Ascending aorta (tissue), 2 donors: ENCODE measurements at places on chromosomes 3 and 15. TPM values are rescaled to one million over a fixed set of nuclear protein-coding genes. Genes with fewer than 3 reads are reported as not detected.

ADAMTS7 gene
- total RNA-seq: 33.3 TPM

CCR3 gene
- not detected for total RNA-seq

DNA sequence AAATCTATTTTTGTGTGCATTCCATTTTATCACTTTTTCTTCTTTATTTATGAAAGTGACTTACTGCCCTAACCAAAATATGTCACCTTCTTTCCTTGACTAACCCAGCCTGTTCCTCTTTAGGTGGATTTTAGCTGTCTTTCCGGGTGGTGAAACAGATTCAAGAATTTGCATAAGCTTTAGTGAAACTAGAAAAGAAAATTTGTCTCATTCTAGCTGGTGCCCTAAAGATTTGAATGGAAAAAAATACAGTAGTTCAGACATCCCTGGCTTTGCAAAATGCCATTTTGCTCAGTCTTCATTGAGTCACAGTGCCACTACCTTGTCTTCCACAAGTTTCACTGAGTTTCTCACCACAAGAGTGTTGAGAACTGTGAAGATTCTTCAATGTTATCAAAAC lies 28.2 kb upstream of the CCDC50 start:
- no peak overlapping the region for H3K4me3 ChIP-seq
- H3K36me3 ChIP-seq: no peaks in the 10 kb centered on the region
- H3K27ac ChIP-seq: no peak overlapping the region
- H3K27me3 ChIP-seq: no peaks in the 10 kb centered on the region

SNRK gene
- 44.3 TPM for total RNA-seq

DNA sequence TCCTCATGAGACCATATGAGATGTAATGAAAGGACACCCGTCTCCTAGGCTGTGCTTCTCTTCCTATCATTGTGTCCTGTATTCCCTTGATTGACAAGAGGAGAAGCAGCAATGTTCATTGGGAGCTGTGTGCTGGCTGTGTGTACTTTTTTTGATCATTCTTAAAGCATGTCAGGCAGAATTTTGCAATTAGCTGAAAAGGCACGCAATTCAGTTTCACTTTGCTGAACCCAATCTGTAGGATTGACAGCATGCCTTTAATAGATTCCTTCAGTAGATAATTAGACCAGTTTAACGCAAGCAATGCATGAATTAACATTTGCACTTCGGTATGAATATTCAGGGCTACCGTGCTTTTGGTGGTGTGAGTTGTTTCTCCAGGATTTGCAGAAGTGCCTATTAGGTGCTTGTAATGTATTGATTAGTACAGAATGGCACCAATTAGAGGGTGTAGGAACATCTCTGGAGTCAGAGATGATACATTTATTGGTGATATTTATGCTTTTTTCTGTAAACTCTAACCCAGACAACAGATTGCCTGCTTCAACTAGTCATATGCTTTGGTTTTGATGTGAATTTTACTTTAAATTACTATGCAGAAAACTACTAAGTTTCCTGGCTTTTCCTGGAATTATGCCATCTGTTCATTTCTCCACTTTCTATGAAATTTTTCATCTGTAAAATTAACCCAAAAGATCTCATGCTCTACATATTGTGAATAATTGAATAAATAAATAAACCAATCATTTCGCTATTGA lies 114.3 kb downstream of the NSUN3 start:
- H3K27me3 ChIP-seq: no peaks in the 10 kb centered on the region
- H3K27ac ChIP-seq: no peak overlapping the region
- H3K4me3 ChIP-seq: no peak overlapping the region
- no peaks in the 10 kb centered on the region for H3K36me3 ChIP-seq
- no peak for DNase-seq

DNA sequence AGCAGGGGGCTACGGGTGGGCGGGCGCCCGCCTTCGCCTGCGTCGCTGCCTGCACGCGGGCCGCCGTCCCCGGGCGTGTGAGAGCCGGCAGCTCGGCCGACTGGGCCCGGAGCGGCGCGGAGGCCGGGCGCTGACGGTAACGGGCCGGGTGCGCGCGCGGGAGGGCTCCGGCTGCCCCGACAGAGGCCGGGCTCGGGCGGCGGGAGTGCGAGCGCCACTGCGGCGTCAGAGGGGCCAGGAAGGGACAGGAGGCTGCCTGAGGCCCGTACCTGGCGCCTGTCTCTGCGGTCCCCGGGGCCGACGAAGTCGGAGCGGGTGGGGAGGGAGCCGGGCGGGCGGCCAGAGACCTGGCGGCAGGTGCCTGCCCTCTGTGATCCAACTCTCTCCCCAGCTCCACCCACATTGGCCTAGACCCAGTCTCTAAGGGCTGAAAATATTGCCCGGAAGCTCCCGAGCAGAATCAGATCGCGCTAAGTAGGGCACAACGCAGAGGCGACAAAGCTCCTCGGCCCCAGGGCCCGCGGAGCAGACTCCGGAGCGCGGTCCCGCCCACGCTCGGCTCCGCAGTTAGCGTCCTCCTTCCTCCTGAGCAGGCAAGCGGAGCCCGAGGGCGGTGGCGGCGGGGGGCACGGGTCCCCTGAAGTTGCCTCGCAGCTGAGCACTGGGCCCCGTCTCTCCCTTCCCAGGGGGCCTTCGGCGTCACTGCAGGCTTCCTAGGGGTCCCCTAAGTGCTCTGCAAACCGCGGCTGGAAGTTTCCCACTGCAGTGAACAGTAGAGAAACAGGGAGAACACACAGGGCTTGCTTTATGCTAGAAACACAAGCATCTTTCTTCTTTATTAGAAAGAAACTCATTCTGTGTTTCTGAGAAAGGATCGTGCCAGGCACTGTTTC lies at the start of gene MAN2A2:
Gene MAN2A2 (plus strand): TSS at position 463 of the 893 bp plus-strand sequence. CDS start 906 bp downstream, outside the sequence.
- peaks cover 30% of the 10 kb centered on the region for H3K36me3 ChIP-seq
- H3K27ac ChIP-seq: peak within 1 kb of the TSS; percentile 96
- H3K4me1 ChIP-seq: peaks cover 12% of the 10 kb centered on the region
- DNase-seq: peak; percentile 81

DNA sequence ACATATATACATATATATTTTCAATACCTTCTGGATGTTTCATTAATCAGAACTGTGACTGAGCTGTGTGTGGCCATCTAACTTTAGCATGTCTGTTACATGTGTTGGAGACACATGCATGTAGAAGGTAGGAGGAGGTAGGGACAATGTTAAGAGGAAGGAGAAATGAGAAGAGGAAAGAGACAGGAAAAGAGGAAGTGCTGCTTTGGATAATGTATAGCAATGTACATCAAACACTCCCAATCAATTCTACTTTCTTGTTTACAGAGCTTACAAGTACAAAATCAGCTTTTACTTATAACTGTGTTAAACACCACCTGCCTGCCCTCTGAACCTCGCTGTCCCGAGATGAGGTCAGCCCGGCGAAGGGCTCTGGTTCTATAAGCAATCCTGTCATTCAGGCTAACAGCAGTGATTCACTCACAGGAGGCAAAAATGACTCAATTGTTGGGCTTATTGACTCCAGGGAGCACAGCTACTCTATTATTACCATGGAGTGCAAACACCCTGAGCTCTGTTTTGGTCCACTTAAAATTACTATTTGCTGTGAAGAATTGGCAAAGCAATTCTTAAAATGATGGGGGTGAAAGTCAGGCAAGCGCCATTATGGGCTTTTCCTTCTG lies 188.9 kb downstream of the MEIS2 start:
- H3K4me1 ChIP-seq: no peaks in the 10 kb centered on the region
- H3K4me3 ChIP-seq: no peak overlapping the region
- no peak overlapping the region for H3K27ac ChIP-seq
- no peaks in the 10 kb centered on the region for H3K27me3 ChIP-seq
- no peak for DNase-seq

GRCh38 chr15:66178531-66178910 lies 75.0 kb downstream of the MEGF11 start:
- H3K36me3 ChIP-seq: no peaks in the 10 kb centered on the region
- no peak for DNase-seq
- no peak overlapping the region for H3K27ac ChIP-seq

DNA sequence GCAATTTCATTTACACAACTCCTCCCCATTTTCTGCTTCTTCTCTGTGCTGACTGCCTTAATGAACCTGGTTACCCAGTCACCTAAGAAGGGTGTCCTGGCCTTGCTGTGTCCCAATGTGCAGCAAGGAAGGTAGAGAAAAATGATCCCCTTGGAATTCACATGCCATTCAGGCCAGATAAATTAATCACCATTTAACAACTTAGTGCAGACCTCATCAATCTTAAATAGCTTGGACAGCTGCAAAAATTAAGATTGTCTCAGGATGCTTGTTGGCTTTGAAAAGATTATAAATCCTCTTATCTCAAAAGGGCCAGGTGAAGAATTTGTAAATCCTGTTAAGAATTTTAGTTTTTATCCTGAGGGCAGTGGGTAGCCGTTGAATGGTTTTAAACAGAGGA lies 9.7 kb upstream of the CDV3 start:
- H3K27ac ChIP-seq: no peak overlapping the region
- H3K36me3 ChIP-seq: no peaks in the 10 kb centered on the region
- no peaks in the 10 kb centered on the region for H3K27me3 ChIP-seq
- no peaks in the 10 kb centered on the region for H3K4me1 ChIP-seq
- H3K4me3 ChIP-seq: no peak overlapping the region
- DNase-seq: no peak

GRCh38 chr15:91664224-91664836 lies 189.2 kb upstream of the SLCO3A1 start:
- no peaks in the 10 kb centered on the region for H3K27me3 ChIP-seq
- no peak for DNase-seq
- H3K27ac ChIP-seq: no peak overlapping the region
- no peaks in the 10 kb centered on the region for H3K4me1 ChIP-seq

DNA sequence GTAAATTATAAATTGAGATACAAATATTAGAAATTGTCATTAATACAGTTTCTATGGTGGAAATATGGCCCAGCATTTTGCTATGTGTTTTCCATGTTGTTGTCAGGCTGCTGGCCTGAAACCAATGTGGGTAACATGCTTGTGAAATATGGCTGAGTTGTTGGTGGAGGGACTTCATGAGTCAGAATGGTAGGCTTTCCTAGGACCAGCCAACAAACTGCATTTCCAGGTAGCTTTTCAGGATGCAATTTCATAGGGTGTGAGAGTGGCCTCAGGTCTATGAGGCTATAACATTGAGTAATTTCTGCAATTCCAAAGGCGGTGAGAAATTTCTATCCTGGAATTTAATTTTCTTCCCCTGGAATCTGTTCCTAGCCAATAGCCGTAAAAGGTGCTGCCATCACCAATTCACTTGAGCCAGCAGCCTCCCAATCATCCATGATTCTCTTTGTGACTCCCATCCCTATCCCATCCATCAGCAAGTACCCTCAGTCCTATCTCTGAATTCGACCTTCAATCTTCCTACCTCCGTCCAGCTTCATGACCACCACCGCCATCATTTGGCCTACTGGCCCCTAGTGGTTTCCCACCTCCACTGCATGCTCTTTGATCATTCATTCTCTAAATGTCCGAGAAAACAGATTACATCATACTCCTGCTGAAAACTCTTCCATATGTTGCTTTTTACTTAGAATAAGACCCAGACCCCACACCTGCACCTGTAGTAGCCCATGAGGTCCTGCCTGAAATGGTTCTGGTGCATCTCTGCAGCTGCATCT lies 276.6 kb upstream of the CFAP20DC start:
- H3K27ac ChIP-seq: no peak overlapping the region
- H3K4me3 ChIP-seq: no peak overlapping the region
- H3K27me3 ChIP-seq: no peaks in the 10 kb centered on the region
- no peaks in the 10 kb centered on the region for H3K4me1 ChIP-seq
- no peak for DNase-seq
- H3K36me3 ChIP-seq: no peaks in the 10 kb centered on the region
